SJSA1 (cell line): ENCODE measurements at places on chromosomes 5 and 9. TPM values are rescaled to one million over a fixed set of nuclear protein-coding genes. Genes with fewer than 3 reads are reported as not detected.

- H3K27ac ChIP-seq = no peak overlapping the region
- DNase-seq = no peak
- no peak overlapping the region for H3K4me3 ChIP-seq
- H3K36me3 ChIP-seq = no peaks in the 10 kb centered on the region
- H3K27me3 ChIP-seq = no peaks in the 10 kb centered on the region
- H3K4me1 ChIP-seq = no peaks in the 10 kb centered on the region
These were observed 307.5 kb downstream of the ZNF608 start for GRCh38 chr5:124438903-124439281.

- DNase-seq = peak; percentile 81
- no peak overlapping the region for H3K4me3 ChIP-seq
- H3K36me3 ChIP-seq = no peaks in the 10 kb centered on the region
- peaks cover 33% of the 10 kb centered on the region for H3K4me1 ChIP-seq
- H3K27me3 ChIP-seq = no peaks in the 10 kb centered on the region
These were observed 502.8 kb upstream of the PAPPA start for GRCh38 chr9:115650768-115651167.

- no peak overlapping the region for H3K27ac ChIP-seq
- H3K27me3 ChIP-seq = peaks cover 5% of the 10 kb centered on the region
These were observed 13.2 kb downstream of the DIPK1B start for GRCh38 chr9:136725612-136726011.

DNA sequence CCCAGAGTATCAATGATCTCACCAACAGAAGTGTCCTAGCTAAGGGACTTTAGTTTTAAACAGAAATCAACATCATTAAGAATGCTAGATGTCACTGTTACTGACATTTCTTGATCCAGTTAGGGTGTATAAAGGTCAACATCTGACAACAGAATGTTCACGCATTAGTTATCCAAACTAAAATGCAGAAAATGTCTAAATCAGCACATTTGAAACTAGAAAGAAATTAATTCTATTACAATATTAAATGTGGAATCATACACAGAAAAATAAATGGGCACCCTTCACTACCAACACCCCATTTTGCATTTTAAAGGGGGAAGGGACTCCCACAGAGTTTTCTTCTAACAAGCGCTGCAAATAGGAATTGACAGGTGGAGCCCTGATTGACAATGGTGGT is 24.5 kb downstream of the ELAVL2 start:
- H3K4me3 ChIP-seq = no peak overlapping the region
- no peak for DNase-seq
- H3K4me1 ChIP-seq = no peaks in the 10 kb centered on the region
- H3K27me3 ChIP-seq = no peaks in the 10 kb centered on the region

GRCh38 chr5:158640593-158640980 is 459.1 kb downstream of the EBF1 start:
- peak; percentile 50 for DNase-seq
- H3K36me3 ChIP-seq = no peaks in the 10 kb centered on the region
- peak overlapping the region; percentile 23 for H3K27ac ChIP-seq
- H3K4me3 ChIP-seq = no peak overlapping the region

GRCh38 chr5:149117970-149118369 is 23.3 kb upstream of the ABLIM3 start:
- H3K27ac ChIP-seq = no peak overlapping the region
- no peak overlapping the region for H3K4me3 ChIP-seq
- no peaks in the 10 kb centered on the region for H3K36me3 ChIP-seq
- H3K27me3 ChIP-seq = no peaks in the 10 kb centered on the region

- no peaks in the 10 kb centered on the region for H3K27me3 ChIP-seq
- no peak for DNase-seq
- H3K4me1 ChIP-seq = peaks cover 10% of the 10 kb centered on the region
- no peaks in the 10 kb centered on the region for H3K36me3 ChIP-seq
- no peak overlapping the region for H3K27ac ChIP-seq
These were observed 322.8 kb downstream of the ZSWIM6 start for GRCh38 chr5:61654876-61655275.

DNA sequence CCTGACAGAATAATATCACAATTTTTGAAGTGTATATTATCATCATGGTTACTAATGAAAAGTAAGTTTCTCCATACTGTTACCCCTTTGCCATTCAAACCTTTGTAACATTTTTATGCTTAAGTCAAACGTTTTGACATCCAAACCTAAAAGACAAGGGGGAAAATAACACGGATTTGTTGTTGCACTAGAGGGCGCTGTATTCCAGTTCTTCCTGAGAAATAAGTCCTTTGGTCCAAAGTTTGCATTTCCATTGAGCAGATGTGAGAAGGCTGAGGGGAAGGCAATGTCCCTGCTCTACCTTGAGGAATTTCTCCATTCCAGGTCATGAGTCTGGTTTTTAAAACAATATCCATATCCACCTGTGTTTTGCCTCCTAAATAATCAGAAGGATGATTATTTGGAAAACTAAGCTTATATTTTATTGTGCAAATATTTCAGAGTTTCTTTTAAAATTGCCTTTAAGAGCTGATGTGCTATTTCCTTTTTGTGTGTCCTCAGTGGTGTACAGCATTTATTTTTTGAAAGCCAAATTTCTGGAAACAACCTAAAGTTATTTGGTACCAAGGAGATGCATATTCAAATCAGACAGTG is 9.7 kb downstream of the LECT2 start:
- H3K4me3 ChIP-seq = no peak overlapping the region
- peak; percentile 72 for DNase-seq
- peaks cover 2% of the 10 kb centered on the region; the same call in 1 of the 2 replicates for H3K27me3 ChIP-seq
- no peak overlapping the region for H3K27ac ChIP-seq
- H3K4me1 ChIP-seq = peaks cover 14% of the 10 kb centered on the region
- no peaks in the 10 kb centered on the region for H3K36me3 ChIP-seq

- peak; percentile 50 for DNase-seq
- no peak overlapping the region for H3K4me3 ChIP-seq
- no peaks in the 10 kb centered on the region for H3K36me3 ChIP-seq
These were observed 383.4 kb downstream of the TMEM38B start for GRCh38 chr9:106077731-106078130.

FASTKD3 gene
- 7.3 and 23.6 TPM in 2 replicates for total RNA-seq

AK8 gene
- total RNA-seq = 0.13 TPM in 1 of 2 replicates, not detected in the other

ANKRD31 gene
- not detected in 2 replicates for total RNA-seq

GCNT4 gene
- total RNA-seq = 5.1 and 7.8 TPM in 2 replicates

IL13 gene
- total RNA-seq = not detected in 2 replicates
